ENCODE measurements at places on chromosomes 5 and 9. TPM values are rescaled to one million over a fixed set of nuclear protein-coding genes. Genes with fewer than 3 reads are reported as not detected.

GRCh38 chr5:141691867-141692532 is 10.0 kb upstream of the ARAP3 start:
- no peak overlapping the region for H3K27ac ChIP-seq
- peak; percentile 85 for DNase-seq
- peak overlapping the region; percentile 57 for H3K4me3 ChIP-seq
- no peaks in the 10 kb centered on the region for H3K27me3 ChIP-seq
- H3K4me1 ChIP-seq: peaks cover 16% of the 10 kb centered on the region

DNA sequence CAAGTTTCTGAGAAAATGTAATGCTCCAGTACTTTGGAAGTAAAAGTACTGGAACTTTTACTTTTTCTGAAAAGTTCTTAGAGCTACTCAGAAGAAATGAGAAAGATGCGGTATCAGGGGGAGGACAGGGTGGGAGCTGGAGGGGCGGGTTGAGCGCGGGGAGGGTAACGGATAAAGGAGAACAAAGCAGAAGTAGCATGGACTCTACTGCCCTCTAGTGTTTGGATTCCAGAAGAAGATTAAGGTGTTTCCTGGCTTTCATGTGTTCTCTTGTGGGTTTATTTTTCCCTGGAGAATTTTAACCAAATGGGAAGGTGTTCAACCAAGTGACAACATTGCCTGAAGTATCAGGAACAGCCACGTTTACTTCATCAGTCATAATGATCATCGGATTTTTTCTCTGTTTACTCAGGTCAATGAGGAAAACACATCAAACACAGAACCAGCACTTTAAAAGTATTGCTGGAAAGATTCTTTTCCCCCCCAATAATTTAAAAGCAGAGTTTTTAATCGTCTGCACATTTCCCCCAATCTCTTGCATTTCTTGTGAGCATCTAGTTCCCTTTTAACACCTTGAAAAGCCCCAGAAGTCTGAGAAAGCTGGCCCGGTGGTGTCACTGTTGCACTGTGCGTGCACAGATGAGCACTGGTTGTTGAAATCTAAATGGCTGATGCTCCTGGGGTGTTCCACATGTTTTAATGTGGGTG is 190.6 kb downstream of the MPDZ start:
- H3K27me3 ChIP-seq: no peaks in the 10 kb centered on the region
- peaks cover 9% of the 10 kb centered on the region for H3K4me1 ChIP-seq
- H3K4me3 ChIP-seq: peak overlapping the region; percentile 51
- no peaks in the 10 kb centered on the region for H3K36me3 ChIP-seq
- DNase-seq: peak; percentile 70
- H3K27ac ChIP-seq: no peak overlapping the region

DNA sequence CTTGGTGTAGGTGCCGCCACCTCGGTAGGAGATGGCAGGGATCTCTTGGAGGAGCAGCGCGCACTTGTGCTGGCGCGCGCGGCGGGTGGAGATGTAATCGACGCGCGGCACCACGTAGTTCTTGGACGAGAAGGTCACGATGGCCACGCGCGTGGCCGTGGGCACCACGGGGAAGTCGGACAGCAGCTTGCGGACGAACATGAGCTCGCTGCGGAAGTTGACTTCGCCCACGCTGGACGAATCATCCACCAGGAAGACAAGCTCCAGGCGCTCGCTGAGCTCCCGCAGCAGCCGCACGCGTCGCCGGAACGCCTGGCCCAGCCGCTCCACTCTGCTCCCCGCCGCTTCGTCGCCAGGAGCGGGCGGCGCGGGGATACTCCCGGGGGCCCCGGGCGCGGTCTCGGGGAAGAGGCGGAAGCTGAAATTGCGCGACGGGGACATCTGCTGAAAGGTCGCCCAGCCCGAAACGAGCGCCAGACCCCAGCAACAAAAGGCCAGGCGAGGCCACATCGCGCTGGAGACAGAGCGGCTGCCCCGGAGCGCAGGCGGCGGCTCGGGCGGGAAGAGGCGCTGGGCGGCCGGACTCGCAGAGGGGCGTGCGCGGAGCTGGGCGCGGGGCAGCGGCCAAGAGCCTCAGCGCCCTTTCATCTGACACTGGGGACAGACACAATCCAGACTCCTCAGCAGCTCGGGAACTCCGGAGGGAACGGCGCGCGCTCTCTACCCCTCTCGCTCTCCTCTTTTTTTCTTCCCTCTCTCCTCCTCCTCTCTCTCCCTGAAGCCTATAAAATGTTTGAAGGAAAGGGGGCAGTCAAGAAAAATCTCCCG is at the start of gene SVEP1:
Gene SVEP1, minus strand, starts transcription at position 708 of the 828 bp plus-strand sequence. Its CDS starts 198 bp downstream, at position 510.
- H3K36me3 ChIP-seq: no peaks in the 10 kb centered on the region
- peaks cover 10% of the 10 kb centered on the region for H3K4me1 ChIP-seq
- no peaks in the 10 kb centered on the region for H3K27me3 ChIP-seq
- no peak within 1 kb of the TSS for H3K27ac ChIP-seq

GRCh38 chr9:123749580-123750202 is 180.2 kb downstream of the DENND1A start:
- no peaks in the 10 kb centered on the region for H3K36me3 ChIP-seq
- no peak for DNase-seq
- no peak overlapping the region for H3K4me3 ChIP-seq
- H3K27me3 ChIP-seq: no peaks in the 10 kb centered on the region

GRCh38 chr5:140926443-140927227 is 536 bp downstream of the PCDHAC1 start:
- H3K27ac ChIP-seq: peak overlapping the region; percentile 45
- peak overlapping the region; percentile 91 for H3K4me3 ChIP-seq
- peaks cover 8% of the 10 kb centered on the region for H3K4me1 ChIP-seq
- H3K36me3 ChIP-seq: no peaks in the 10 kb centered on the region
- no peaks in the 10 kb centered on the region for H3K27me3 ChIP-seq
- peak; percentile 82 for DNase-seq

DNA sequence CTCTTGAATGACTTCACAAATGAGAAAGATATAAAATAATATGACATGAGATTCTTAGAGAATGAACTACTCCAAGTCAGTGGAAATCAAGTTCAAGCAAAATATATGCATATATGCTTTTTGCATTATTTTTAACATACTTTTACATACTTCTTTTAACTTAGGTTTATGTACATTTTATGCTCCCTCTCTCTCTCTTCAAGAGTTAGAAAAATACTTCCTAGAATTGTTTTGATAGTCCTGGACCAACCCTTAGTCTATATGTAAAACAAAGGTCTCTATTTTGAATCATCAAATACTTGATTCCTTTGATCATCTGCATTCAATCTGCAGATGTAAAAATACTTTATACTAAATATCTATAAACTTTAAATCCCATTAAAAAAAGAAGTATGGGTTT is 187.8 kb downstream of the DEPDC1B start:
- DNase-seq: no peak
- H3K27me3 ChIP-seq: no peaks in the 10 kb centered on the region
- H3K4me3 ChIP-seq: no peak overlapping the region

GRCh38 chr5:132435886-132436285 is 54.7 kb downstream of the IRF1 start:
- H3K4me3 ChIP-seq: no peak overlapping the region
- H3K4me1 ChIP-seq: peaks cover 4% of the 10 kb centered on the region
- no peaks in the 10 kb centered on the region for H3K36me3 ChIP-seq
- H3K27ac ChIP-seq: no peak overlapping the region

GRCh38 chr9:13279284-13280141 is at the start of gene MPDZ:
MPDZ (minus strand) TSS chr9:13279692; CDS start chr9:13250315, 29,377 bp downstream.
- H3K27ac ChIP-seq: no peak within 1 kb of the TSS
- peak within 1 kb of the TSS; percentile 89 for H3K4me3 ChIP-seq
- peak; percentile 48 for DNase-seq
- peaks cover 9% of the 10 kb centered on the region for H3K4me1 ChIP-seq

GRCh38 chr5:55570570-55570969 is 35.8 kb upstream of the PLPP1 start:
- H3K4me3 ChIP-seq: no peak overlapping the region
- H3K27ac ChIP-seq: no peak overlapping the region
- DNase-seq: no peak
- H3K4me1 ChIP-seq: no peaks in the 10 kb centered on the region

DNA sequence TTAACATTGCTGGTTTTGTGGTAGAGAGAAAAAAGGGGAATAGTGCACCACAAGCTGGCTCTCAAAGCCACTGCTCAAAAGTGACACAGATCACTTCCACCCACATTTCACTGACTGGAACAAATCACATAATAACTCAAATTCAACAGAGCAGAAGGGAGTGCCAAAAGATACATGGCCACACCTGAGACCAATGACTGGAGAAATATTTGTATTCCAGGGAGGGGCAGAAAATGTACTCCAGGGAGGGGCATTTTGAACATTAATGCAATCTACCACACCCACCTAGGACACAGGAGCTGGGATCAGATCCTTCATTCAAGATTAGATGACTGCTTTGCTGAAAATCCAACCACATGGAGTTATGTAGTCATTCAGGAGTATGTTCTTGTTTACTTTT is 44.8 kb upstream of the ALDOB start:
- peak; percentile 5 for DNase-seq
- H3K4me3 ChIP-seq: no peak overlapping the region
- H3K27me3 ChIP-seq: no peaks in the 10 kb centered on the region
- H3K4me1 ChIP-seq: no peaks in the 10 kb centered on the region

DNA sequence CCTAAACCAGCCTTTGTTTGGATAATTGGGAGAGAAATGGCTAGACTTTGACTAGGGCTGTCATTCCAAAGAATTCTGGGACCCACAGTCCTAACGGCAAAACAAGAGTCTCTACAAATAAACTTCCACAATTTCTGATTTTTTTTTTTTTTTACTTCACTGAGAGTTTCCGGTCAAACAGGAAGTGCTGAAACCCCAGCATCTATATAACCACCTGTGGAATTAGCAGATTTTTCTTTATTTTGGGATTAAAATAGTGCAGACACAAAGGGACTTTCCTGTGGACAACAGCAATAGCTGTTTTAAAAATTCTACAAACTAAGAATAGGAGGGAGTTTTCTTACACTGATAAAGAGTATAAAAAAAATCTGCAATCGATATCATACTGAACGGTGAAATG is 157.4 kb downstream of the ARSB start:
- no peak overlapping the region for H3K4me3 ChIP-seq
- H3K36me3 ChIP-seq: no peaks in the 10 kb centered on the region
- no peaks in the 10 kb centered on the region for H3K27me3 ChIP-seq
- no peak overlapping the region for H3K27ac ChIP-seq
- DNase-seq: no peak
- no peaks in the 10 kb centered on the region for H3K4me1 ChIP-seq

GRCh38 chr9:6759185-6759977 is 1.6 kb downstream of the KDM4C start:
- DNase-seq: peak; percentile 74
- H3K27ac ChIP-seq: peak overlapping the region; percentile 81
- H3K4me3 ChIP-seq: peak overlapping the region; percentile 98
- no peaks in the 10 kb centered on the region for H3K36me3 ChIP-seq
- H3K27me3 ChIP-seq: no peaks in the 10 kb centered on the region
- H3K4me1 ChIP-seq: peaks cover 6% of the 10 kb centered on the region

DNA sequence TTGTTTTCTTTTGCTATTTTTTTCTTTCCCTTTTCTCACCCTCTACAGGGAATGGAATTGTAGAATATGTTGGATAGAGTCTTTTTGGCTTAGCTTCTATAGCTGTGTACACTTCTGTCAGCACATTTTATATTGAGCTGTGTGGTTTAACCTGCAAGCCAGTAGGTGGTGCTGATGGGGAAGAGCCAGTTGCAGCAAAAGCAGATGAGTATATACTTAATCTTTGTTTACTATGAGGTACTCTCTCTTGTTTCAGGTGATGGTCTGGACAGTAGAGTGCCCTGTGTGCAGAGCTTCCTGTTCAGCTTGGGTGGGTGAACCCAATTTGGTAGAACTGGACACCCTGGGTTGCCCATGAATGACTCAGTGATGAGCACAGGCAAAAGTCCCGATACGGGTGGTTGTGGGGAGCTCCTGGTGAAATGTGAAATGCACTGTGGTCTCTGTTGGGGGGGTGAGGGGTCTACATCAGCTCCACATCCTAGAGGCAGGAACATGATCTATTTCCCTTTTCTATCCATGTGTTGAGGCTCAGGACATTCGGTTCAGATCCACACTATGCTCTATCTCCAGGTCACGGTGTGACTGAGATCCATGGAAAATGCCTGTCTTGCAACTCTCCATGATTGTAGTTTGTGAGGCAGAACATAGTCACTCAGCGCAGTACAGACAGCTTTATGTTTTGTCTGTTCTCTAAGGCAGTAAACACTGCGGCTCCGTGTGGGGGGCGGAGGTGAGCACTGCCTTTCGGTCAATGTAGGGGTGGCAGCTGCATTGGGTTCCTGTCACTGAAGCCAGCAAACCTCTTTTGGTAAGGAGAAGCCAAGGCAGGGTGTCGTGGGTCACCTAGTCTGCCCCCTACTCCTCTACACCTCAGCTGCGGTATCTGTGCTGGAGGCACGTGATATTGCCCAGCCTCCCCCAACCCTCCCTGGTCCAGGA is 353.2 kb downstream of the PRR16 start:
- no peak overlapping the region for H3K4me3 ChIP-seq
- H3K27me3 ChIP-seq: no peaks in the 10 kb centered on the region
- H3K36me3 ChIP-seq: no peaks in the 10 kb centered on the region
- DNase-seq: peak; percentile 41
- no peaks in the 10 kb centered on the region for H3K4me1 ChIP-seq

- no peak overlapping the region for H3K4me3 ChIP-seq
- H3K36me3 ChIP-seq: no peaks in the 10 kb centered on the region
- no peak overlapping the region for H3K27ac ChIP-seq
- no peak for DNase-seq
These were observed 207.0 kb upstream of the ACO1 start for GRCh38 chr9:32177396-32177795.

- DNase-seq: peak; percentile 17
- no peaks in the 10 kb centered on the region for H3K27me3 ChIP-seq
- H3K36me3 ChIP-seq: no peaks in the 10 kb centered on the region
- no peak overlapping the region for H3K4me3 ChIP-seq
These were observed 156.0 kb downstream of the ZNF462 start for GRCh38 chr9:107018861-107019545.

GRCh38 chr9:117809751-117810150 is 105.5 kb downstream of the TLR4 start:
- H3K4me3 ChIP-seq: no peak overlapping the region
- no peak overlapping the region for H3K27ac ChIP-seq
- H3K27me3 ChIP-seq: no peaks in the 10 kb centered on the region
- H3K36me3 ChIP-seq: no peaks in the 10 kb centered on the region

DNA sequence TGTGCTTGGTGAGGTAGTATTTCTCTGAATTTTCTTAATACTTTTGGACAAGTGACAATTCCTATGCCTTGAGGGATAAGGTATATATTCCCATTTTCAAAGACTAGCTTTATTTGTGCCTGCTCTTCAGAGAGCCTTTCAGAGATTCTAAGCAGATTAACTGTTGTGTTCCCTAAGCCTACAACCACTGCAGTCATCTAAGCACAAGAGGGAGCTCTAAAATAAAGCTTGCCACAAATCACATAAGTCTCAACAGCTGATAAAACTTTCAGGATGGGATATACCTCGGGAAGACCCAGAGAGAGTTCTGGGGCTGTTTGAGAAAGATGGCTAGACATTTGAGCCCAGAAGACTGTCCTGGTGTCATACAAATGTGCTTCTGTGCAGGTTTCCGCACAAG is 157.3 kb downstream of the CYLC2 start:
- no peaks in the 10 kb centered on the region for H3K4me1 ChIP-seq
- no peaks in the 10 kb centered on the region for H3K36me3 ChIP-seq
- no peaks in the 10 kb centered on the region for H3K27me3 ChIP-seq
- no peak for DNase-seq

Gene RELL2
- 4.1 TPM for total RNA-seq

Gene SPINK7
- not detected for total RNA-seq

Gene NDST1
- total RNA-seq: 46.1 TPM

Measured in PC-3 (cell line).